ENCODE measurements at places on chromosomes 7 and 10. TPM values are rescaled to one million over a fixed set of nuclear protein-coding genes. Genes with fewer than 3 reads are reported as not detected.

GRCh38 chr7:116726713-116727431 is 54.9 kb downstream of the MET start:
- DNase-seq: no peak

Gene SFTPA1
- 4.4 TPM for total RNA-seq

Gene UCN3
- not detected for total RNA-seq

Gene ZC3HAV1L
- 7.1 TPM for total RNA-seq
